ENCODE measurements at places on chromosomes 1 and 21.

- no peak for DNase-seq
These were observed 3.7 kb upstream of the SDE2 start for GRCh38 chr1:226002667-226003501.

DNA sequence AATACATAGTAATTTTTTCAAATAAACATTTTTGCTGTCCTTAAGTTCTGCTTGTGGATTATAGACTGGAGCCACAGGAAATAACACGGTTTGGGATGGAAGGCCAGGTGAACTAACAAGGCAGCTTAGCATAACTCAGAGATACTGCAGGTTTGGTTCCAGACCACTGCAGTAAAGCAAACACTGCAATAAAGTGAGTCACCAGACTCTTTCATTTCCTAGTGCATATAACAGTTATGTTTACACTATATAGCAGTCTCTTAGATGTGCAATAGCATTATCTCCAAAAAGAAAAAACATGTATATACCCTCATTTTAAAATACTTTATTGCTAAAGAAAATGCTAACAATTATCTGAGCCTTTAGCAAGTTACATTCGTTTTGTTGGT lies 22.0 kb downstream of the LRRC42 start:
- no peak for DNase-seq

GRCh38 chr1:54962612-54963395 lies 17.6 kb upstream of the TMEM61 start:
- DNase-seq = no peak

DNA sequence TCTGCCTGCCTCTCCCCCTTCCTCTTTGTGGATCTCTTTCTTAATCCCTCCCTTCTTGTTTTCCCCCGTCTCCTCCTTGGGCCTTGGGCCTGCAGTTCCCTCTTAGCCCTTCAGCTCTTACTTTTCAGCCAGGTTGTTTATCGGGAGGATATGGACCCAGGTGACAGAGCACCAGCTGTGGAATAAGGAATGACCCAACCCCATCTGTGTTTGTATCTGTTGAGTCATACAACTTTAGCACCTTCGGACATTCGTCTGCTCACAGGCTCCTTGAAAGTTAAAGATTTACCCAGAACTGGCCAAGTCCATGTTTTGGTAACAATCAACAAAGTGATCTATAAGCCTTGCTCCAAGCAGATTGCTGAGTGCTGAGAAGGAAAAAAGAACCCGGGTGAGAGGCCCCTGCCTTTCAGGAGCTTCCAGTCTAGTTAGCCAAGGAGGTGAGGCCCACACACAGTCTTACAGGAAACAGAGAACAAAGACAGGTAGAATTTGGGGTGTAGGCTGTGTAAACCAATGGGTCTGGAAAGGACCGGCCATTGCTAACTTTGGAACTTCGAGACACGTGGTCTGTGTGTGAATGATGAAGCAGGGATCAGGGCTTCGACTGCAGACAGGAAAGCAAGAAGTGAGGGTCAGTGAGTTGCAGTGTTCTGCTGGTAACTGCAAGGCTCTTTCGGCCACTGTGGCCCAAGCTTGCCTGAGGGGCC lies 66.7 kb upstream of the F3 start:
- DNase-seq = no peak

GRCh38 chr1:223621312-223621734 lies 44.2 kb downstream of the CAPN8 start:
- DNase-seq = no peak

- DNase-seq = no peak
These were observed 43.0 kb upstream of the RAB3GAP2 start for GRCh38 chr1:220315070-220315839.
